ENCODE measurements at places on chromosomes 6 and 20.

DNA sequence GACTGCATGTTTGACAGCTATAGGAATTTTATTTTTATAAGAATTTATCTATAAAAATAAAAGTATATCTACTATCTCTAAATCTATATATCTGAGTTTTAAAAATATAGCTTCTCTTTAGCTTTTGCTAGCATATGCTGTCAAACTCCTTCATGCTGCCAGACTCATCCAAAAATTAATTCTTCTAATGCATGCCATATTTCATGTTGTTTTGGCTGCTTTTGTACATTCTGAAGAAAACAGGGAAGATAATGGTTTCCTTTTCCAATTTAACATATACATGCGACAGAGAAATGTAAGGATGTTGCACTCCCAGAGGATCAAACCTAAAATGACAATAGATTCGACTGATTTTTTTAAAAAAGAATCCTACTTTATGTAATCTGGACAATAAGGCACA is 577.2 kb upstream of the FLRT3 start:
- no peak for DNase-seq

DNA sequence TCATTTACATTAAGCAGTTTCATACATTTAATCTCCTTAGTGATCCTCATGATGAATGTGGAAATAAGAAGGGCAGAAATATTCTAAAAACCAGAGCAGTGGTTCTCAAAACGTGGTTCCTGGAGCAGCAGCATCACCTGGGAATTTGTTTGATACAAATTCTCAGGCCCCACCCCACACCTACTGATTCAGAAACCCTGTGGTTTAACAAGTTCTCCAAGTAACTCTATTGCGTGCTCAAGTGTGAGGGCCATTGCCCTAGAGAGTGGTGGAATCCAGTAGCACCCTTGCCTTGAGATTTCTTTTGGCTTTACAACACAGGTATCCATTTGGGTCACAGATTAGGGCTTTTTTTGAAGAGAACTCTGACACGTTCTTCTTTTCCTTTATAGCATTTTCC is 354.6 kb upstream of the FLRT3 start:
- no peak for DNase-seq

DNA sequence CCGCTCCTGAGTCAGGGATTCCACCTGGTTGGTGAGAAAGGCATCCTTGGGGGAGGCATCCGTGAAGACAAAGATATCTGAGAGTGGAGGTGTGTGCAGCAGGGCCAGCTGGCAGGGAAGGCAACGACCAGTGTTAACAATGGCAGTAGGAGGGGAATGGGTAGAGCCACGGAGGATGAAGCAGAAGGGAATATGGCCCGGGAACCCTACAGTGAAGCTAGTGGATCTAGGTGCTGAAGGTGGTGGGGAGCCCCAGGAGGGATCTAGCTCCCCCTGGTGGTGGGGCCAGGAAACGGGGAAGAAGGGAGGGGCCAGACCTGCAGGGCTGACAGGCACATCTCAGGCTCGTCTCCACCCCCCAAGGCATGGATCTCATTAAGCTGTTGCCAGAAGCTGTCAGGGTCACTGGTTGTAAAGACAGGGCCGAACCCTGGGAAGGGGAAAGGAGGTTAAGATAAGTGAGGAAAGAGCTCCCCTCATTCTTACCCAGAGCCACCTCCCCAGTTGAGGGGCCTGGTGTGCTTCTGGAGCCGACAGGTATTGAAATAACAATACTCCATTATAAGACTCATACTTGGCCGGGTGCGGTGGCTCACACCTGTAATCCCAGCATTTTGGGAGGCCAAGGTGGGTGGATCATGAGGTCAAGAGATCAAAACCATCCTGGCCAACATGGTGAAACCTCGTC is 7.3 kb downstream of the VWA7 start:
- DNase-seq: no peak

DNA sequence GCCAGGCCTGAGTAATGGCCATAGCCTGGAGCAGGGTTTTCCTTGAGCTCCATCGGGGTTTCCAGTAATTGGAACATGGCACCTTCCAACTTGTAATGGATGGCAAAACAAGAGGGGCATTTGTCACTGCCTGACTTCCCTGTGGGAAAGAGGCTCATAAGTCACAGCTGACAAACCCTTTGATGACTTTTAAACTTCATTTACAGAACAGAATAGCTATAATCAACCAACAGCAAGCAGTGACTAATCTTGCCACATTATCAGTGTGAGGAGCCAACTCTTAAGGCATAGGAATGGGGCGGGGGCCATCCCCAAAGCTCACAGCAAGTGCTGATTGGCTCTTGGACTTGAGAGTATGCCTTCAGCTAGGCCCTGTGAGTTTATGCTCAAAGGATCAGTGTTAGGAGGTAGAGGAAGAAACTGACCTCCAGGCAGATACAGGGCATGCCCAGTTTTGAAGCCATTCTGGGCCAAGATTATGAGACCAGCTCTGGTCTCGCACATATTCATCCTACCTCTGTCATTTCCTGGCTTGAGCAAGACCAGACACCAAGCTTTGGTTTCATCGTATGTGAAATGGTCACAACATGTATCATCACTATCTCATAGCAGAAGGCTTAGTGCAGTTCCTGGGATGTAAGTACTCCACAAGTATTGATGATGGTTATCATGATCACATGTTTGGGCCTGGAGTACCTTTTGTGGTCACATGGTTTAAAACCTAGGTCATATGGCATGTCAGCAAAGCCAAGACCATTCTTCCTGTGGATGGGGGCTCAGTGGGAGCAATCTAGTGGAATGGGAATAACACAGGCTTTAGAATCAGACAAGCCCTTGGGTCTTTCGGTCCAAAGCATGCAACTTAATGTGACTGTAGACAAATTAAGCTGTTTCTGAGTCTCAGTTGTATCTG is 49.2 kb downstream of the EIF2S2 start:
- DNase-seq: no peak

GRCh38 chr20:17822039-17822438 is 122.3 kb downstream of the BANF2 start:
- DNase-seq: peak; percentile 59

DNA sequence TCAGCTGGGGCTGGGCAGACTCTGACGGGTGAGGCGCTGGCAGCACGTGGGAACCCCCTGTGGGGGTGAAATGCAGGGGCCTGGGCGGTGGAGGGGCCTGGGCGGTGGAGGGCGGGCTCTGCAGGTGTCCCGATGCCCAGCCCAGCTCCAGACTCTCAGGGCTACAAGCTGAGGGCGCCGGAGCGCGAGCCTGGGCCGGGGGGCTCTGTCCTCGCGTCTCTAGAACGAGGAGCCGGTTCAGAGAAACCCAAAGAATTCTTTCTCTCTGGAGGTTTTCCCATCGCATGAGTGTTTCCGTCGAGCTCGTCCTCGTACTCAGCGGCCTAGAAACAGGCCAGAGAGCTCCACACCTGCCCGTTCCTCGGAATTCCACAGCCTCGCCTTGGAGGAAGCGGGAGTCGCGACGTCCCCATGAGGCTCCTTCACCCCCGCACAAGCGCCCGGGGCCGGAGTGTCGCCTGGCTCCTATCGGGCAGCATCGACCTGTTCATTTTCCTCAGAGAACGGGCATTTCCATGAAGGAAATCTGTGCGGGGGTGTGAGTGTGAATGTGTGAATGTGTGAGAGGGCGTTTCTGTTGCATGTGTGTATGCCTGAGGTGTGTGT is 76.9 kb downstream of the SMOC2 start:
- DNase-seq: no peak

DNA sequence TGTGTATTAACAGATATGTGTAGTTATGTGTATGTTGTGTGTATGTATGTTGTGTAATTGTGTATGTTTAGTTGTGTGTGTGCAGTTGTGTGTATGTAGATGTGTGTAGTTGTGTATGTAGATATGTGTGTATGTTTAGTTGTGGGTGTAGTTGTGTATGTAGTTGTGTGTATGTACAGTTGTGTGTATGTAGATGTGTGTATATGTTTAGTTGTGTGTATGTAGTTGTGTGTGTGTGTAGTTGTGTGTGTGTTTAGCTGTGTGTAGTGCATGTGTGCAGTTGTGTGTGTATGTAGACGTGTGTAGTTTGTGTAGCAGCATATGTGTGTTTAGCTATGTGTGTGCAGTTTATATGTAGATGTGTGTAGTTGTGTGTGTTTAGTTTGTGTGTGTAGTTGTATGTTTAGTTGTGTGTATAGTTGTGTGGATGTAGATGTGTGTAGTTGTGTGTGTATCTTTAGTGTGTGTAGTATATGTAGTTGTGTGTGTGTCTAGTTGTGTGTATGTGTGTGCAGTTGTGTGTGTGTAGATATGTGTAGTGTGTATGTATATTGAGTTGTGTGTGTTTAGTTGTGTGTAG is 16.3 kb downstream of the SIRT5 start:
- no peak for DNase-seq

- DNase-seq: no peak
Observed at GRCh38 chr6:1278061-1278720, 33.7 kb upstream of the FOXQ1 start.

- DNase-seq: no peak
Observed at GRCh38 chr6:8238773-8239683, 136.7 kb upstream of the EEF1E1 start.

DNA sequence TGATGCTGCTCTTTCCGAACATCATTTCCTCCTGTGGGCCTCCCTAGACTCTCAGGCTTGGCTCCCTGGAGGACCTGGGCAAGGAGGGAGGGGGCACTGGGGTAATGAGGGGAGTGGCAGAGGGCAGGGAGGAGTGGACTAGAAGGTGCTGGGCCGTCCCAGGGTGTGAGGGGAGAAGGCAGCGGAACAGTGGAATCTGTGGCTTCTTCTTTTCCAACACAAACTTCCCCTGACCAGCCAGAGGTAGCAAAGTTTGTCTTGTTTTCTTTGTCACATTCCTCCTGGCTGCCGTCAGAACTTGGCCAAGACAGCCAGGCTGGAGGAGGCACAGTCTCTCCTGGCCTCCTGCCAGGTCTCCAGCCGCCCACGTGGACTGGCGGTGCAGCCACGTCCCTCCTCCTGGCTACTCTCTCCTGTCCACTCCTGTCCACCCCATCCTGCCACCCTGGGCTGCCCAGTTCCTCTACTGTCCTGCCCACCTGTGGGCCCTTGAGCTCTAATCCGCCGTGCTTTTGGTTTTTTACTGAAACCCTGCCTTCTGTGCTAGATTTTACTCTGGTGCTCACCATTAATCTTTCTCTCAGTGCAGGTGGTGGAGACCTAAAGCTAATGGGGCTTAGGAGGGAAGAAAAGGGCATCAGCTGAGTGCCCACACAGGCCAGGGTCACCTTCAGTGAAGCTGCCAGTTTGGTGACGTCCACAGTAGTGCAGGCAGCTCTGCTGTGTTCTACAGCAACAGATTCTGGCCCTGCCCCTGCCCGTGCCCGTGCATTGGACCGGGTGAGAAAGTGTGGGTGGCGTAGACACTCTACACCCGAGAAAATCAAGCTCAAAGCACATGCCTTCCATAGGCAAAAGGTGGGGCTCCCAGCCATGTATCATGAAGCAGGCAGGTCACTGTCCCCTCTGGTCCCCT is 2.8 kb upstream of the CDSN start:
- DNase-seq: peak; percentile 69

DNA sequence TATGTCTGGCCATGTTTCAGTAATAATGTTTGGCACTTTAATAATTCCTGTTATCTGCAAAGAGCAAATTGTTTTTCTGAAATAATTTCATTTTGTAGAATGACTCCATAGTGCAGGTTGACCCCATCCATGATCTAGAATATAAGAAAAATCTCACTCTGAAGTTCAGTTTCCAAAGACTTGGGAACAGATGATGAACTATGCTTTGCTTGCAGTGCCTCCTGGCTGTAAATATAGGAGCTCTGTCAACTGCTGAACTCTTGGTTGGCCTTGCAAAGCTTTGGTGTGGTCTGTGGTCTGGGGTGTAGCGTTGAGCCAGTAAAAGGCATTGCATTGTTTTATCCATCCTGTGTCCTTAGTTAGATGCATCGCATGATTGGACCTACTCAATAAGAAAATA is 104.0 kb downstream of the PLCB4 start:
- DNase-seq: no peak

GRCh38 chr6:130797061-130797460 is 30.1 kb upstream of the SMLR1 start:
- DNase-seq: no peak

GRCh38 chr20:31452575-31452974 is 12.1 kb downstream of the DEFB123 start:
- DNase-seq: no peak

- no peak for DNase-seq
Observed at GRCh38 chr6:162090734-162091133, 636.8 kb downstream of the PRKN start.

DNA sequence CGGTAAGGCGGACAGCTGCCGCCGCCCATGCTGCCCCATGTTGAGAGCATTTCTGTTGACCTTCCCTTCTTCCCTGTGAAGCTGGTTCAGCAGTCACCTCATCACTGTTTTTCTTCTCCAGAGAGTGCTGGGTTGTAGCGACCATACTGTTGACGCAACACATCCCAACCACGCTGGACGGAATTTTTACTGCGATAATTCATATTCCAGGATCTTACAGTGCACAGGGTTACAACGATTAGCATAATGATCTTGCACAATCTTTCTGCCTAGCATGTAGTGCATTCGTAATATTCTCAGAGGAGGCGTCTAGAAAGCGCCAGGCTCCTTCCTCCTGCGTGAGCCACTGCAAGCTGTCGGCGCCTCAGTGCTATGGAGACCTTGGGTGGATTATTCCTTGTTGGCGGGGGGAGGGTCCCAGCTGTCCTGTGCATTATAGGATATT is 137.0 kb downstream of the MTHFD1L start:
- DNase-seq: no peak

- DNase-seq: no peak
Observed at GRCh38 chr6:41682497-41683272, 44.4 kb downstream of the MDFI start.

DNA sequence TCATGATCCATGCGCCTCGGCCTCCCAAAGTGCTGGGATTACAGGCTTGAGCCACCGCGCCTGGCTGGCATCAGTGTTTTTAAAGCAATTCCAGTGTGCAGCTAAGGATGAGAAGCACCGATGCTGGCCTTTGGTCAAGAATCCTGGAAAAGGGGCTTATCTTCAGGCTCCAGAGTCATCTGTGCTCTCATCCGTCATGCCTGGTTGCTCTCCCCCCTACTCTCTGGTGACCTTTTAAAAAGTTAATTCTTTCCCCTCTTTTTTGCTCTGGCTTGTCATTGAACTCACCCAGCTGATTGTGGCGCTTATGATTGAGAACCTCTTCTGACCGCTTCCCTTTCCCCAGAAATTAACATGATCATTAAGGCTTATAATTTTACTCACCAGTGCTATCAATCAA is 28.7 kb downstream of the NR2E1 start:
- DNase-seq: no peak

GRCh38 chr6:167291623-167292300 is 647 bp downstream of the UNC93A start:
- DNase-seq: no peak

DNA sequence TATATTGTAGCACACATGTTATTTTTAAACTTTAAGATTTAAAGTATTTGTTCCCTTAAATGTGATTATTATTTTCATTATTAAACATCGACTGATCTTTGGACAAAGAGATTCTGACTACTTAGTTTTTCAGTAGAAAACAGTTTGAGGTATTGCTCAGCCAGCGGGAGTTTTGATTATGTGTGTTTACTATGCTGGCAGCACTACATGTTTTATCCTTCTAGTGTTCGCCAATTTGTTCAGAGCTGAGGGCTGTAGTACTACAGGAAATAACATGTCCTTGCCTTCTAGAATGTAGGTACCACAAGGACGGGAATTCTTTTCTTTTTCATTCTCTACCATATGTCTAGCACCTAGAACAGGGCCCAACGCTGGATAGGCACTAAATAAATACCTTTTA is 11.1 kb upstream of the LCA5 start:
- no peak for DNase-seq
